ENCODE measurements at places on chromosomes 5 and 9.
A peak's percentile ranks its signal among the peaks of the same experiment; 100 is the strongest.

DNA sequence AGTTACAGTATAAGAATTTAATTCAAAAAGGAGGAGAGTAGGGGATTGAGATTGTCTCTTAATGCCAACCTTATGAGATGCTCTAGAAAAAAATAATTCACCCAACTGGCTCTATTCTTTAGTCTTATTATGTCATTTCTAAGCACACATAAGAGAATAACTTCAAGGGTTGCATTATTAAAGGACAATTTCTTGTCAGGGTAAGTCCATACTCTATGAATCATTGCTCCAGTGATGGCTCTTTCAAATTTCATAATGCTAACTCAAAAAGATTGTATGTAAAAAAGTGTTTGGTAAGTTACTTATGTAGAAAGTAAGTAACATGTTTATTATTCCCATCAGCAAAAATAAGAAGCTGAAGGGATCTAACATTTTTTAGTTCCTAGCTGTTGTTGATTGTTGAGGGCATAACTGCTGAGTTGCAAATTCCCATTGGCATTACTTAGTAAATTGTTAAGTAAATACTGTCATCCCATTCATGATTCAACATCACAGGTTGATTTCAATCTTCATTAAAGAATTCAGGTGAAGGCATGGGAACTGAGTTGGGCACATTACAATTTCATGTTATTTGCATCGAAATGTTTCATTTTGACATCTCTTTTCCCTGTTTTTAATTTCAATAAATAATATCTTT is 28.6 kb downstream of the ALDH1A1 start:
- DNase-seq: no peak

DNA sequence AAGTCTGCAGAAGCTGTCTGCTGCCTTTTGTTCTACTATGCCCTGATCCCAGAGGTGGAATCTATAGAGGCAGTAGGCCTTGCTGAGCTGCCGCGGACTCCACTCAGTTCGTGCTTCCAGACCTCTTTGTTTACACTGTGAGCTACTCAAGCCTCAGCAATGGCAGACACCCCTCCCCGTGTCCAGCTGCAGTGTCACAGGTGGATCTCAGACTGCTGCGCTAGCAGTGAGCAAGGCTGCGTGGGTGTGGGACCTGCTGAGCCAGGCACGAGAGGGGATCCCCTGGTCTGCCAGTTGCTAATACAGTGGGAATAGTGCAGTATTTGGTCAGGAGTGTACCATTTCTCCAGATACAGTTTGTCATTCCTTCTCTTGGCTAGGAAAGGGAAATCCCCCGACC is 99.6 kb downstream of the SLCO4C1 start:
- DNase-seq: no peak

DNA sequence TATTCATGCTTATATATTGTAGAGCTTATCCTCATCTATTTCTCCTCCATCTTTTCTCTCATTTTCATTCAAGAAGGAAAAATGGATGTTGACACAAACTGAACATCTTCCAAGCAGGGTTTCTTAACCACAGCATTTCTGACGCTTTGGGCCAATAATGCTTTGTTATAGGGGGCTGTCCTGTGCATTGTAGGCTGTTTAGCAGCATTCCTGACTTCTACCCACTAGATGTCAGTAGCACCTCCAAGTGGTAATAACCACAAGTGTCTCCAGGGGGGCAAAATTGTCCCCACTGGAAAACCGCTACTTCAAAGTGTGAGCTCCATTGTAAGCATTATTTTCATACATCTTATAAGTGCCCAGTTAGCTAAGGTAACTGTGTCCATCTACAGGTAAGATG is 2.6 kb upstream of the TXNDC8 start:
- no peak for DNase-seq

DNA sequence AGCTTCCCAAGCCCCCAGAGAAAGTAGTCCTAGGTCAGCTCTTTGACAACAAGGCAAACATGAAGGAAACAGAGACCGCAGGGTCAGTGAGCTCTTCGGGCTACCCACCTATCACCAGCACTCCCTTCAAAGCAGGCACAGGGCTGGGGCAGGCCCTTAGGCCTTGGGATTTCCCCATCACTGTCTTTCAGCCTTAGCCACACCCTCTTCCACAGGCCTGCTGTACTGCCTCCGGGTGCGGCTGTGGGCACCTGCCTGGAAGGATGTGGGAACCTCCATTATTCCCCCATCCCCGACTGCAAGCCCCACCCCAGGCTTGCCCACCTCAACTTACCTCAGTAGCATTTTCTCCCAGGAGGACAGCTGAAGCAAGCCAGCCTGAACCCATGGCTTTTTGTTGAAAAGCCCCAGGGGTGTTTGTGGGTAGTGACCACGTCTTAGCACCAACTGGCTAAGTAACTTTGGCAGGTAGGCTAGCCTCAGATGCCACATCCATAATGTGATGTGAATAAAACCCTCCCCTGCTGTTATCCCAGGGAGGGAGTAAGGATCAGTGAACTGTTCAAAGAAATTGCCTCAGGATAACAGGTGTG is 100.2 kb downstream of the PIK3R1 start:
- DNase-seq: peak; percentile 13

- no peak for DNase-seq
Measured at GRCh38 chr9:137511758-137512463, 38.3 kb downstream of the PNPLA7 start.

DNA sequence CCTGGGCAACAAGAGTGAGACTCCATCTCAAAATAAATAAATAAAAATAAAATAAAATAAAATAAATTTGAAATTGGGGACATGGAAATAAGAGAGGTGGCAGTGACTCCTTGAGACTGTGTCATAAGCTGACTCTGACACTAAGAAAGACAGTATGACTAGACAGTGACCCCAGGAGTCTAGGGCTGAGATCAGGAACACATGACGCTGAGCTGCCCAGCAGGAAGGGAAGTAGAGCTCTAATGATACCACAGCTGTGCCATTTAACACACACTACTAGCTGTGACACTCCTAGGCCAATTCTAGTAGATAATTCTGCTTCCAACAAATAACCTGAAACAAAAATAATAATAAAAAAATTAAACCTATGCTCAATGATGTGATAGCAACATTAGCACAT is 293.0 kb downstream of the SEC61B start:
- DNase-seq: no peak

DNA sequence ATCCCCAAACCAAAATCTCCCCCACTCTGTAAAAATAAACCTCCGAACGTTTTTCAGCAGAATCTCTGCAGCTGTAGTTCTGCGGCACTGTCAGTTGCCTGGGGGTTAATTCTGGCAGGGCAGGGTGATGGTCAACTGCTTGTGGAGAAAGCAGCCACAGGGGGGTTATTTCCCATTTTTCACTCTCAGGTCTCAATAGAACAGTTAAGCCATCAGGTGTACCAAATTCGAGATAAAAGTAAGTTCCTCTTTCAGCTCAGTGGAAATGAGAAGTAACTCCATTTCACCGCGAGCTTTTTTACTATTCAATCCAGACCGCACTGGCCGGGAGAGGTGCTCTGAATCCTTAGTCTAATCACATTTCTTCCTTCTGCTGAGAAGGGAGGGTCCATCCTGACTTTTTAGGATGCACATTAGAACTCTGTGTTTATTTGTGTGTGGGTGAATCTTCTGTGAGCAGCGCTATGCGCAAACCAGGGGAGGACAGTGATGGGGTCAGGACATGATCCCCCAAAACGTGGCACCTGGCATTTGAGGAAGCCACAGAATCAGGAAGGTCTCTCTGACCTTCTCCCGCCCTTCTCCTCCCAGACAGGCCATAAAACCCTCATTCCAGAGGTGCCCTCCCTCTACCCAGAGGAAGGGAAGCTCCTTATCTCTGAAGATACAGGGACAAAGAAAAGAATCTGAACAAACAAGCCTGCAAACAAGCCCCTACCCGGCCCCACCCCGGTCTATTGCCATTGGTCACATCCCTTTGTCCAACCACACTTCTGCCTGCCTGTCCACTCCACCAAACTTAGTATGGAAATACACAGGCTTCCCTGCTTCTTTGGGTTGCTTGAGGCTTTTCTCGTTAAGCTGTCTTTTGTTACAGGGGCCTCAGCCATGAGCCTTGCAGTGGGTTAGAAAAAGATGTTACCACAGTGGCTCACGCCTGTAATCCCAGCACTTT is 229.0 kb downstream of the ROR2 start:
- DNase-seq: no peak

DNA sequence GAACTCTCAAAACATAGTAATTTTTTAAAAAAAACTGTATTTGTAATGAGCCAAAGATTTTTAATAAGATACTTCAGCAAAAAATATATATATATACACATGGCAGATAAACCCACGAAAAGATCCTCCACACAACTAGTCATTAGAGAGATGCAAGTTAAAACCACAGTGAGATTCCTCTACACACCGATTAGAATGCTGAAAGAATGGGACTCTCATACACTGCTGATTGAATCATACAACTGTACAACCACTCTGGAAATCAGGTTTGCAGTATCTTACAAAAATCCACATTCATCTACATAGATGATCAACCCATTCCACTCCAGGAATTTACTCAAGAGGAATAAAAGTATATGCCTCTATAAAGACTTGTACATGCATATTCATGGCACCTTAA is 43.7 kb downstream of the RASEF start:
- DNase-seq: no peak

- DNase-seq: no peak
Measured at GRCh38 chr5:81604193-81604592, 146.7 kb downstream of the SSBP2 start.

- DNase-seq: no peak
Measured at GRCh38 chr5:173012882-173013281, 29.3 kb downstream of the ATP6V0E1 start.

DNA sequence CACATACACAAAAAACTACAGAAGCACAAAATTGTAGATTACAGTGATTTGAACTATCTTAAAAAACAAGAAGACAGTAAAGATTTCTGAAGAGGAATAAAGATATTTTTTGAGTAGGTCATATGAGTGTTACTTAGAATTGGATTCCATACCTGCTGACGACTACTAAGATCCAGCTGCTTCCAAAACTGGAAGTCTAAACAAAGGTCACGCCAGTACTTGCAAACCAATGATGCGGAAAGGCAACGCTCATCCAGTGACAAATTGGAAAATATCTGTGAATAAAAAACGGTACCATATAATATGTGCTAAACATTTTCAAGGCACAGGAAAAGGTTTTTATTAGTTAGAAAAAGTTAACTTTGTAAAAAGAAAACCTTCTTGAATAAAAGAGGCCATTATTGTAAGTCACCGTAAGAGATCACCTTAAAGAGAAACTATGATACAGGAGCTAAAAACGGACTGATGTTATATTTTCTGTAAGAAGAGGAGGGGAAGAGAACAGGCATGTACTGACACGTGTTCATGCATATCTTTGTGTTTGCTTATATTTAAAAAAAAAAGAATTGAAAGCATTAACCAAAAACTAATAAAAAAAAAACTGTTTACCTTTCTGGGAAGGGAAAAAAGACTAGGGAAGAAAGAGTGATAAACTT is 14.1 kb downstream of the FBXL17 start:
- DNase-seq: no peak

GRCh38 chr5:30808996-30809395 is 384.5 kb upstream of the CDH6 start:
- no peak for DNase-seq

DNA sequence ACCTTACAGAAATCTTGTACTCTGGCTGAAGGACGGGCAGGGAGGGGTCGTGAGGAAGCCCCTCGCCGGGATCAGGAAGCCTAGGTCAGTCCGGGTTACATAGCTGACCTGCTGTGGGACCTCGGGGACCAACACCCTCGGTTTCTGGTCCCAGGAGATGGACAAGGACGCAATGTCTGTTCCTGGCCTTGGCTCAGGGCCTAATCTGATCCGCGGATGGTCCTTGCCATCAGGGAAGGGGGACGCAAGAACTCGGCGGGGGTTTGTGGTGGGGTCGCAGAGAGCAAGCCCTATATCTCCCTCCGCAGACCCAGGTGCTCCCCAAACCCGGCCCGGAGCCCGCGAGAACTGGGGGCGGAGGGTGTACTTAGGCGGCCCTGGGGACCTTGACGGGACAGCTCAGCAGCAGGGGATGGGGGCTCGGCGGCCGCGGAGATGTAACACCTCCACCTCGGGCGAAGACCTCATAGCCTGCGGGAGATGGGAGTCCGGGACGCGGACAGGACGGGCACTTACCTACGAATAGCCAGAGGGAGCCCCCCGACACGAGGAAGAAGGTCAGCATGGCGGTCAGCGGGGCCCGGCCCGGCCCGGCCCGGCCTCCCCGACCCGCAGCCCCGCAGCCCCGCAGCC is 353 bp downstream of the ACSL6 start:
- DNase-seq: no peak

- no peak for DNase-seq
Measured at GRCh38 chr9:130366888-130367550, 77.7 kb upstream of the ASS1 start.

GRCh38 chr5:169146158-169146557 is 154.8 kb downstream of the SLIT3 start:
- no peak for DNase-seq

DNA sequence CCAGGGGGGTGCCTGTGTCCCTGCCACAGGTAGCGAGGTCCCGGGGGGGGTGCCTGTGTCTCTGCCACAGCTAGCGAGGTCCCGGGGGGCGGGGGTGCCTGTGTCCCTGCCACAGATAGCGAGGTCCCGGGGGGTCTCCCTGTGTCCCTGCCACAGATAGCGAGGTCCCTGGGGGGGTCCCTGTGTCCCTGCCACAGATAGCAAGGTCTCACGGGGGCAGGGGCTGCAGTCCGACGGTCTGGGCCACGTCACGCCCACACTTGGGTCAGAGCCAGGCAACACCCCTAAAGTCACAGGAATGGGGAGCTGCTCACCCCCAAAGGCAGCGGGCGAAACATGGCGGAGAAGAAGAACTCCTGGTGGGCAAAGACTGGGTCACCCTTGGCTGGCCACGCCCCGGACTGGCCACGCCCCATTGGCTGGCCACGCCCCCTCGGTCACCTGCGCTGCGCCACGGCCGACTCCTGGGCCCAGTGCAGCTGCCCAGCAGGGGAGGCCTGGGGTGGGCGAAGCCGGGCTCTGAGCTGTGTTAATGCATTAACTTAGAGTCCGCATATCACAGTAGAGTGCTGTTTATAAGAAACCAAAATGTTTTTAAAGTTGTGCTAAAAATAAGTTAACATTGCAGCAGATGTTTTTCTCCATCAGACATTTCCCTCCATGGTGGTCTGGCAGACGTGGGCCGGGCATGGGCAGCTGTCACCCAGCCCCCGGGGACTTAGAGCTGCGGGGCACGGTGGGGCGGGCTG is 7.0 kb downstream of the NOXA1 start:
- no peak for DNase-seq

GRCh38 chr9:85534340-85534739 is 207.4 kb downstream of the AGTPBP1 start:
- DNase-seq: no peak

DNA sequence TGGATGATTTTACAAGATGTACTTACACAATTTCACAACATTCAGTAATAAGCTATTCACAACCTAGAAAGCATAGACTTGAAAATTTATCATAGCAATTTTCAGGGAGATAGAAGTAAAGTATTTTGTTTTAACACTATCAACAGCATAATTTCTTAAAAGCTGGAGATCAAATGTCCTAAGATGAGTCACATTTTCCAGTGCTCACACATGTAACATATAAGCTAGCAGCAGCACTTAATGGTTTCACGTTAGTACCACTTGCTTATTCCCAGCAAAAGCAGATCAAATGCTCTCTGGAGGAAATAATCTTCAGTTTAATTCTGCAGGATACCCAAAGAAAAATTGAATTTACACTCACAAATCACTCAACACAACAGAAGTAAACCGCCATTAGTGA is 6.5 kb downstream of the OR13C8 start:
- DNase-seq: no peak
